CD4-positive, alpha-beta T cell treated with Interleukin-21 for 1 hour (primary cell): ENCODE measurements at places on chromosomes 16 and 17.

DNA sequence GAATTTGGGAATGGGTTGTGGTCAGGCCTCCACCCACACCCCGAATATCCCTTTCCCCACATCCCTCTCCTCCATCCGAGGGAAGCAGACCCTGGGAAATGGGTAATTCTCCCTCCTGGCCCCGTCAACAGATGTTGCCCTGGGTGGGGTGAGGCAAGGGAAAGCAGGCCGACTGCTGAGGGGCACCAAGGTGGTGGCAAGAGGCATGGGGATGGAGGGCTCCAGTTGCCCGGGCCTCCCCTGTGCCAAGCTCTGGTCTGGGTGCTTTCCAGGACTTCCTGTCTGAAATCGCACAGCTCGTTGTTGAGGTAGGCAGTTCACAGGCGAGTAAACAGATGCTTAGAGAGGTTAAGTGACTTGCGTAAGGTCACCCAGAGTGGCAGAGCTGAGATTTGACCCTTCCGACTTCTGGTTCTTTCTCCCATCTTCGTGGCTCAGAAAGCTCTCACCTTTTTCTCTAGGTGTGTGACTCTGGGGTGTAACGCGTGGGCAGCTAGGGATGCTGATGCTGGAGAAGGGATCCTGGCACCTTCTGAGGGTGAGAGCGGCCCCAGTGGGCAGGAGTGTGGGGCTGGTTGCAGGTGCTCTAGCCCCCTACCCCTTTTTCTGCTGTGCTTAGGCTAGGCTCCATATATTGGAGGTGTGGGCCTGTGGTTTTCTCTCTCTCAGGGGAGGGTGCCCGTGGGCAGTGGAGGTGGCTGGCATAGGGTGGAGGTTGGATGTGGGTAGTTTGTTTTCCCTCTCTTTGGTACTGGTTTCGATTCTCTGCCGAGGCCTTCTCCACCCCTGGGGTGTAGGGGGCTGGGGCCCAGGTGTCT, 17.2 kb downstream of the RARA start:
- DNase-seq = peak; percentile 83

DNA sequence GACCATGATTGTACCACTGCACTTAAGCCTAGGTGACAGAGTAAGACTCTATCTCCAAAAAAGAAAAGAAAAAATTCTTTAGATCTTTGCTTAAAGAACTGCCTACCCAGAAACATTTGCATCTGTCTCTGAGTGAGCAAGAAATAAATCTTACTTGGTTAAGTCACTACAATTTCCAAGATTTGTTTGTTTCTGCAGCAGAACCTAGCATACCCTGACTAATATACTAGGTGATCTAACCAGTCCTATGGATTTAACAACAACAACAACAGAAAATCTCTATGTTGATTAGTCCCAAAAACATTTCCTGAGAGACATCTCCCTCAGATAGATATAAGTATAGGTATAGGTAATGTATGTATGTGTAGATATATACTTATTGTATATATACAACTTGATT, 549.3 kb upstream of the PSMD7 start:
- DNase-seq = no peak

- no peak for DNase-seq
Measured at GRCh38 chr16:63171545-63171944, 1135.3 kb upstream of the CDH8 start.

DNA sequence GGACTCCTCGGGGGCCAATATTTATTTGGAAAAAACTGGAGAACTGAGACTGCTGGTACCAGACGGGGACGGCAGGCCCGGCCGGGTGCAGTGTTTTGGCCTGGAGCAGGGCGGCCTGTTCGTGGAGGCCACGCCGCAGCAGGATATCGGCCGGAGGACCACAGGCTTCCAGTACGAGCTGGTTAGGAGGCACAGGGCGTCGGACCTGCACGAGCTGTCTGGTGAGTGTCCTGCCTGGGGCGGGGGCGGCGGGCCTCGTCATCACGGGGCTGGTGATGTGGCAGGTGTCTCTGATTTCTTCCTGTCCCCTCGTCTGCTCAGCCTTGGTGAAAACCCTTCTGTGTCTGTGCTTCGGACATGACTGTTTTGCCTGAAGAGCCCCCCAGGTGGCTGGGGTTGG, 5.7 kb downstream of the METRNL start:
- no peak for DNase-seq

GRCh38 chr17:7557775-7558543, 591 bp upstream of the TNFSF13 start:
- peak; percentile 25 for DNase-seq
